ENCODE measurements at places on chromosomes 3 and 15.

DNA sequence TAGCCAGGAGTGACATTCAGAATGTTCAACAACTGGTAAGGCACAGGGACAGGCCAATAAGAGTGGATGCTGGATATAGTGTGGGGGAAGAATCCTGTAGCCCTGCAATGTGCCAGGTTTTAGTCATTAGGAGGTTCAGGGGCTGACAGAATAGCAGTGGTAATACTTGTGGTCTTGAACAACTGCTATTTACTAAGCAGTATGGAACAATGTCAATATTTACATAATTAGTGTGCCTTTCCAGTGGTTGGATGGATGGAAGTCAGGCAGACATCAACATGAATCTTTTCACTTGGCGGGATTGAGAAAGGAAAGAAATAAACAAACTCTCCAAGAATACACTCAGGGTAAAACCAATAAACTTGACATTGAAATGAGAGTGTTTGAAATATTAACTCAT lies 55.1 kb downstream of the OTOL1 start:
- DNase-seq = no peak

DNA sequence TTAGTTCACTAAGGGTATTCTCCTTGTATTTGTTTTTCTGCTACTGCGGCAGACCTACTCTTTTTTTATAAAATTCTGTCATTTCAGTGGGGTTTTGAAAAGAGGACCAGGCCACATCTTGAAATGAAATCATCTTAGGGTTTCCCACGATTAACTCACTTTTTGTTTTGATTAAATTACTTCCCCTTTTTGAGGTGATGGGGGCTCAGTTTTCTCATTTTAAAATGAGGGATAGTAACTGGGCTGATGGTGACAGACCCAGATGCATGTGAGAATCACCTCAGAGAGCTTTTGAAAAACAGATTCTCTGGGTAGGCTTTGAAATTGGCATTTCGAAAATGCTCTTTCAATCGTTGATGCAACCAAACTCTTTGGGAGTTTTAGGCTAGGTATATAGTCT lies 24.2 kb downstream of the UBE2Q2 start:
- DNase-seq = no peak

DNA sequence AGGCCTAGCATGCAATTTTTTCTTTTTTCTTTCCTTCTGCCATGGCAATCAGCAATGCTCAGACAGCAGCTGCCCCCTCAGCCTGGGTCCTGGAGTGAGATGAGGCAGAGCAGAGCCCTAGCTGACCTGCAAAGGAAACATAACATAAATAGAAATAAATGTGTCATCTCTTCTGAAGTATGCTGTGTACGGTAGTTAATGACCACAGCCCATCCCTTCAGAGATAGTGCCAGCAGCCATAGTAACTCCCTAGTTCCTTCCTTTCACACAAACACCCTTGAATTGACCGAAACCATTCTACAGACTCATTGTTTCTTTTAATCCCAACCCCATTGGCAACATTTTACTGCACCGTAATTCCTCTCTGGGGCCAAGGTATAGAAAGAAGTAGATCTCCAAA lies 8.4 kb upstream of the CD47 start:
- no peak for DNase-seq

GRCh38 chr15:48451241-48451640 lies 120.0 kb downstream of the DUT start:
- DNase-seq = no peak

- no peak for DNase-seq
Measured at GRCh38 chr3:65888980-65889706, 149.6 kb downstream of the MAGI1 start.

GRCh38 chr3:45800611-45801010 lies 4.3 kb upstream of the SLC6A20 start:
- no peak for DNase-seq

DNA sequence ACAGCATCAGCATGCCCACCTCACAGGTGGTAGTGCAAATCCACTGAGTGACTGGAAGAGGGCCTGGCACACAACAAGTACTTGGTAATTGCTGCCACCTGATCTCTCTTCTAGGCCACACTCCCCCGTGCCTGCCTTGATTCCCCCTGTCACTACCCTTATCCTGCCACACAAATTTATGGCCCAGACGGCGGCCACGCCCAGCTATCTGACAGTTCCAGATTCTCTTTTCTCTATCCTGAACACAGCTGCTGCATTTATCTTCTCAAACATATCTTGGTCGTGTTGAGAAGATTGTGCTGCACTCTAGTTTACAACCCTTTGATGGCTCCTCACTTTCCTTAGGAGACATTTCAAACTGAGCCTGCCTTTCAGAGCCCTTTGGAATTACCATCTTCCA lies 585.2 kb downstream of the NTRK3 start:
- no peak for DNase-seq

- no peak for DNase-seq
Measured at GRCh38 chr3:101509811-101510210, 3.2 kb downstream of the SENP7 start.

DNA sequence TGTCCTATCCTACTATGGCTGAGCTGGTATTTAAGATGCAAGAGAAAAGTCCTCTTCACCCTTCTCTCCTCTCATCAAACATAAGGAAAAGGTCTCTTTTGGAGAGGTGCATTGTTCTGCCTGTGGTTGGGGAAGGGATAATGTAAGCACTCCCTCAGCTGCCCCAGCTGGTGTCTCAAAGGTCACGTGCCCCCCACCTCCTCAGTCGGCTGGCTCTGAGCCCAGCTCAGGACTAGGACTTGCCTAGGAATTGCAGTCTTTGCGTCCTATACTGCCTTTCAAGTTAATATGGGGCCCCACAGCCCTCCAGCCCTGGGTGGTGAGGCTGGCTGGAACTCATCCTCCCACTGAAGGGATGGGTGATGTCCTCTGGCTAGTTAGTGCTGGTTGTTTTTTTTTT lies 29.7 kb downstream of the OR4F15 start:
- DNase-seq = no peak

GRCh38 chr3:45199837-45200648 lies 26.0 kb downstream of the TMEM158 start:
- DNase-seq = no peak

GRCh38 chr3:171694888-171695287 lies 115.4 kb downstream of the PLD1 start:
- no peak for DNase-seq

DNA sequence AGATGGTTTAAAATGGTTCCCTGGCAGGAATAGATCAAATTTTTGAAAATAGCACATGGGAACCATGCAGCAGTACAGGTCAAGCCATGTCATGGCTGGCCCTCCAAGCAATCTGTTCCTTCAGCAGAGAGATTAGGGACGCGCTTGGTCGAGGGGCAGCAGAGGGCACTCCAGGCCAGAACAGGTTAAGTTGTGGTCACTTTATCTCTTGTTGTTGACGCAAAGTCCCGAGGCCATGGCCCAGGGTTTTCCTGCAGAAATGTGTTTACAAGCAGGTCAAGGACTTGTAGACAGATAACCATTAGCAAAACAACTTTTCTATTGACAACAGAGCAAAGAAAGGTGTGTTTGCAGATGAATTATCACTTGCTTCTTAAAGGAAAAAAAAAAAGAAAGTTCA lies 570.0 kb upstream of the NR2F2 start:
- DNase-seq = no peak

GRCh38 chr3:152302521-152303021 lies 33.8 kb downstream of the MBNL1 start:
- DNase-seq = no peak

- no peak for DNase-seq
Measured at GRCh38 chr3:178075344-178075743, 460.9 kb upstream of the KCNMB2 start.

DNA sequence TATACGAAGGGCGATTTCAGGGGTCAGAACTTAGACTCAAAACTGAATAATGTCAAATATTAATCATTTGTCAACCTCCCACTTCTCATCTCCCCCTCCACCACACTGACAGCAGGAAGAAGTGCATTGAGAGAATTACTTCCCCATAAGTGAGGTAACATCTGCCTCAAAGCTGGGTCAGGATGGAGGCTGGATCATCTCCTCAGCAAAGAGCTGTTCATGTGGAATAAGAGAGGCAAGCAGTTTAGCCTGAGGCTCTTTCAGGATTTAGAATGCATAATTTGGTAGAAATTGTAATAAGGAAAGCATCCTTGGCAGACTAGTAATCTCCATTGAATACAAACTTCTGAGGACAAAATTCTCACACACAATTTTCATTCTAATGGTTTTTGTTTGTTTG lies 512.1 kb downstream of the ROBO1 start:
- DNase-seq = no peak

DNA sequence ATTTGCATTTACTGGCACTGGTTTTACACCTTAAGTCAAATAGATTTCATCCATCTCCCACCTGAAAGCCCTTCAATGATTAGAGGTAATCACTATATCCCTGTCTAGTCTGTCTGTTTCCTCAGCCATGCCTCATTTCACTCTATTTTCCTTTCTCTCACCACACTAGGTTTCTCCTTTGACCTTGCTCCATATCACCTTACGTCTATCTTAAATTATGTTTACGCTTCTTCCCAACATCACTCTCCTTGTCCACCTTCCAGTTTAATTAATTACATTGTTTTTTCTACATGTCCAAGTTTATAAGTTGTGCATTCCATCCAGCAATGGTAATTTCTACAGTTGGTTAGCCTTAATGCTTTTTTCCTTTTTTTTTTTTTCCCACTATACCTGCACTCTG lies 396.7 kb upstream of the PDZRN3 start:
- no peak for DNase-seq

DNA sequence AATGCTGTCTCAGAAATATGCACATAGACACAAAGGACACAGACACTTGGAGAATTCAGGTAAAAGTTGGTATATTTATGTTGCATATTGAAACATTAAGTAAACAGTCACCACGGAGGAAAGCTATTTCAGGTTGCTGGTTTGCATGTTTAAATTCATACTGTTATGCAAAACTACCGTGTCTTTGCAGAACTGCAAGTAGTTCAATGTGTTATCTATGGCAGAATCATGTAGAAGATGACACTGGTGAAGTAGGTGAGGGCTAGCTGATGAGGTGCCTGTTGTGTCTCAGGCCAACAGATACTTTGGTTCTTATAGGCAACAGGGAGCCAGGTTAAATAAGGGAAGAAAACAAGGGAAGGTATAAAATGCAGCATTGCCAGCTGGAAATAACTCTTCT lies 511.3 kb downstream of the DIPK2A start:
- no peak for DNase-seq

- DNase-seq = no peak
Measured at GRCh38 chr3:43418601-43419272, 132.4 kb downstream of the SNRK start.

DNA sequence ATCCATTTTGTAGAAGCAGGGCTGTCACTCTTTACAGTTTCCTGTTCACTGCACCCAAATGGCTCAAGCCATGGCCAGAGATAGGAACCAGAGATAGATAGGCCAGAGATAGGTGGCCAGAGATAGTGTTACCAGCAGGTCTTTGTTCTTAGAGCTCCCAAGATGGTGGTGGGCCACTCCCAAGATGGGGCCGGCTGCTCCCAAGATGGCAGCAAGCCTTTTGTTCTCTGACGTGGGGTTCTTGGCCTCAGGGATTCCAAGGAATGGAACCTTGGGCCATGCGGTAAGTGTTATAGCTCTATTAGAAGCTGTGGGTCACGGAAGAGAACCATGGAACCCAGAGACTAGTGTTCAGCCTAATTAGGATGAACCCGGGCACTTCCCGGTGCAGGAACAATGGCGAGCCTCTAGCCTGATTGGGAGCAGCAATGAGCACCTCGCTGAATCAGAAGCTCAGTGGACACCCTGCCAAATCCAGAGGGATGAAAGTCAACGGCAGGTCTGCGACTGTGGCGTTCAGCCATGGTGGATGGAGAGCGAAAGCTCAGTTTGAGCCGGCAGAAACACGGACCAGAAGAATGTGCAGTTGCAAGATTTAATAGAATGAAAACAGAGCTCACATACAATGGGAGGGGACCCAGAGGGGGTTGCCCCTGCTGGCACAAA lies 45.0 kb upstream of the CD96 start:
- no peak for DNase-seq

GRCh38 chr15:90582553-90582952 lies 52.8 kb downstream of the CRTC3 start:
- no peak for DNase-seq

DNA sequence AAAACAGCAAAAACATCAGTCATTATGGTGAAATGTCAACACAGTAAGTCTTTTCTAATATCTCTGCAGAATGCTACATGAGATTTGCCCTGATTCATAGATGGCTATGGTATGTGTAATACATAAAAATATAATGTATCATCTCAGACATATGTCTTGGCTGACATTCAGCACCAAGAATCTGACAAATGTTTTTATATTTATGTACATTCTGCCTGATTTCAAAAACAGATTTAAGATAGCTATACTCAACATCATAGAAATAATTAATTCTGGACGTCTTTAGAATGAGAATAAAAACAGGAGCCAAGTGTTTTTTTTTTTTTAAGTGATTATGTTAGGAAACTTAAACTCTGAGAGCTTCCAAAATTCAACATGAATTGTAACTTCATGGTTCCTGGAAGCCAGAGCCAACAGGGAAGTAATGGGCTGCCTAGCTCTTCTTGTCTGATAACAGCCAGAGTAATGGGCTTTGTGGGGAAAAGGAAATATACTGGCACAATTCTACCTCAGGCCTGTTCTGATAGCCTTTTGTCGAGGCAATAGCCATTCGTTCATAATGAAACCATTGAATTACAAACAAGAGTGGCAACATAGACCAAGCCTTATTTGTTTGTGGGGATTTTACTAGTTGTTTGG lies 184.4 kb downstream of the VGLL4 start:
- DNase-seq = no peak

DNA sequence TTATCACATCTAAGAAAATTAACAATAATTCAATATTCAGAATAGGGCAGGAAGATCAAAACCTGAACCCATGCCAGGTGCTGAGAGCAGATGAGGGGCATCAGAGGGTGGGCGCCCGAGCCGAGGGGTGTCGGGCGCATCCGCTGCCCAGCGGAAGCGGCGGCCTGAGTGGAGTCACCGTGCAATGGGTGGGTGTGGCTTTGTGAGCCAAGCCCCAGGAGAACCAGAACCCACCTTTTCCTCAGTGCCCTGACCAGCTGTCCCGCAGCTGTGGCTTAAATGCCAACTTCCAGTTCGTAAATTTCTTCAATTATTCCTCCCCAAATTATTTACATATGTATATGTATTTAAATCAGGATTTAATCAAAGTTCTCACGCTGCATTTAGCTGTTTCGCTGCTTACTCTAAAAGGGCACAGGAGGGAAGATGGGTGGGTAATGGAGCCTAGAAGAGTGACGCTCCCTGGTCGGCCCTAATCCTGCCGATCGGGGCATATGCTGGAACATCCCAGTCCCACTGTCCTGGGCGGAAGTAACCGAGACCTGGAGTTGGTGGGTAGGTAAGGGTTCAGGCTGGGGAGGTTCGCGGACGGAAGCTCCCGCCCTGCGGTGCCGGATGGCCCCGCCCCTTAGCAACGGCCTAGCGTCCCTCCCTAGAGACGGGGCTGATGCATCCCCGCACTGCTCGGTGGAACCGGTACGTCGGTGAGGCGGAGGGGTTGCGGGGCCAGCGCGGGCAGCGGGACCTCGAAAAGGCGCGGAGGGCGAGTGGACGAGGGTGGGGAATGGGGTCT lies 1.3 kb downstream of the DNAH1 start:
- peak; percentile 17 for DNase-seq
